ENCODE measurements at places on chromosomes 4 and X.

DNA sequence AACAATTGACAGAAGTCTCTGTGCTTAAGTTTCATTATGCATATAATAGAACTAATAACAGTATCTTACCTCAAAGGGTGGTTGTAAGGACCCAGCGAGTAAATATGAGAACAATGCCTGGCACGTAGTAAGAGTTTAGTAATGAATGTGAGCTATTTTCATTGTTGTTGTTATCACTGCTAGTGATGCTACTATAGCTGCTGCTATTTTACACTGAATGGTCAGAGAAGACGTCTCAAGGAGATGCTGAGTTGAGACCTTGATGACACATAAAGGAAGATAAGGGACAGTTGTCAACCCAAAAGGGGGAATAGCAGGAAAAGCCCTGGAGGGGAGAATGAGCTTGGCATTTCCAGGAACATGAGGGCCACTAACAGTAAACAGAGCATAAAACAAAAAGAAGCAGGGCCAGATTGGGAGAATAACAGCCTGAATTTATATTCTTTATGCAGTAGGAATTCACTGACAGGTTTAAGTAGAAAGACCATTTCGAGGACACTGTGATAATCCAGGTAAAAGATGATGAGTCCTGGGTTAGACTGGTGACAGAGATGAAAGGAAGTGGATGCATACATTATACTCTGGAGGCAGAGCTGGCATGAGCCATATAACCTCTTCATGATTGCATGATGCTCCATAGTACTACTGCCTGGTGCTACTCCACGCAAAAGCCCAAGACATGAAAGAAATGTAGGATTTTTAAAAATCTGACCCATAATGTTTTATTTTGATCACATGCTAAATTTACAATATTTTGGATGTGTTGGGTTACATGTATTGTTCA is 23.1 kb downstream of the ATP8A1 start:
- DNase-seq = no peak

DNA sequence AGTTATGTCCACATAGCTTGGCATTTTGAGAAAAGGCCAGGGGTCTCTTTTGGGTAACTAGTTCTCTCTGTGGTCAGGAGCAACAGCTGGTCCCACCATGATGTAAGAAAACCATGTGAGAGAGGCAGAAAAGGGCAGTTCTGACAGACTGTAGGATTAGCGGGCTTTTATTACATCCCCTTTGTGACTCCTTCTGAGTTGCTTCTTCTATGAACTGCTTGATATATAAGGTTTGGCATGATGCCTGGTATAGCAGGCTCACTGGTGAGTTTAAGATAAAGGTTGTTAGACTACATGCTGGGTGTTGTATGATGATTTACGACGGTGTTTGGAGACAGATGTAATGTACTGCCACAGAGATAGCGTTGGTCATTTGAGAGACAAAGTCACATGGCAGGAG is 2308.1 kb upstream of the AGA start:
- DNase-seq = no peak

DNA sequence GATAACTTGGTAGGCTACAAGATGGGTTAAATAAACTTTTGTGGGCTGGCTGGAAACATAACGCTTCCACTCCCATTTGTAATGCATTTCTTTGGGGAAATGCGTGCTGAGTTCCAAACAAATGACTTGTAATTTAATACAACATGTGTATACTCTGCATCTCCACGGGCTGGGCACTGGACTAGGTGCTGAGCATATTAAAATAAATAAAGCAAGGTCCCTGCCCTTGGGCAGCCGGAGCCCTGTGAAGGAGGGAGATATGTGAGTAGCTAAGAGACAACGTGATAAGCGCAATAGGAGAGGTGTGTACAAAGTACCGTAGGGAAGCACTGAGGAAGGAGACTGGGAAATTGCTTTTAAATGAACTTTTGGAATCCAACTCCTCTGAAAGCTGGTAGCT is 147.2 kb upstream of the RBPJ start:
- no peak for DNase-seq

DNA sequence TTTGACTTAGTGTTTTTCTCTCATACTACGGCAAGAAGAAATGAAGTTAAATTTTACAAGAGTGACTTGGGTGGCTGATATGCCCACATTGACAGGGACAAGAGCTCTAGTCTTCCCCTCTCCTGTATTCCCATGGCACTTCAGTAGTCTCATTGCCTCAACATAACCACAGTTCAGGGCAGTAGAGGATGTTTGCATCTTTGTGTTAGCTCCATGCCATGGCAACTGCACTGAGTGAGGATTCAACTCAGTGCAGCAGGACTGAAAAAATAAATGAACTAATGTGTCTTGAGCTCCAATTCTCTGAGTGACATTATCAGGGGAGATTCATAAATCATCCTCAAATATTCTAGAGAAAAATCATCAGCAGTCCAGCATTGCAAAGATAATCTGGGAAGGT is 78.8 kb downstream of the TET2 start:
- DNase-seq = no peak

DNA sequence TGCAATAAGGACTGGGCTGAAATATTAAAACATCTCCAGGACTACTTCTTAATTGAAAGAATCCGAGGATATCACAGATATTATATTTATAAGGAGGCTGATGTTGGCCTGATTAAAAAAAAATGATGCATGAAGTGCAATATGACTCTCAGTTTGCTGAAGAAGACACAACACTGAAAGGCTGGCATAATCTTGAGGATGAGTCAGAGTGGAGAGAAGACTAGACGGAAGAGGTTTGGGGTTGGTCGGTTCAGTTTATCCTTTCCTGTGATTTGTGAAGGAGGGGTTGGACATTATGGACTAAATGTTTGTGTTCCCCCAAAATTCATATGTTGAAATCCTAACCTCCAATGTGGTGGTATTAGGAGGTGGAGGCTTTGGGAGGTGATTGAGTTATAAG is 170.3 kb downstream of the CORIN start:
- no peak for DNase-seq

- no peak for DNase-seq
Observed at GRCh38 chr4:113232194-113232593, 182.7 kb downstream of the ANK2 start.

DNA sequence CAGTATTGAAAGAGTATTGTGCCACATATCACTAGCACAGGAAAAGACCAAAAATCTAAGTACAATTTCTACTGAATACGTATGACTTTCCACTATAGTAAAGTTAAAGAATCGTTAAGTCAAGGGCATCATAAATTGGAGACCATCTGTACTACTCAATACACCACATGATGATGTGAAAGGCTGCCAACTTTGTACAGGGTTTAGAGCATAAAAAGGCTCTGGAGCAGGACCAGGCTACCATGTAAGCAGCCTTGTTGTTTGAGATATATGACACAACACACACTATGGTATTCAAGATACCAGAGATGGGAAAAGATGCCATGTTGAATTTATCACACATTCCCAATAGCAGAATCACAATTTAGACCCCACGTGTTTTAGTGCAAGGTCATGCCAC is 294.9 kb upstream of the TRPC5 start:
- no peak for DNase-seq

DNA sequence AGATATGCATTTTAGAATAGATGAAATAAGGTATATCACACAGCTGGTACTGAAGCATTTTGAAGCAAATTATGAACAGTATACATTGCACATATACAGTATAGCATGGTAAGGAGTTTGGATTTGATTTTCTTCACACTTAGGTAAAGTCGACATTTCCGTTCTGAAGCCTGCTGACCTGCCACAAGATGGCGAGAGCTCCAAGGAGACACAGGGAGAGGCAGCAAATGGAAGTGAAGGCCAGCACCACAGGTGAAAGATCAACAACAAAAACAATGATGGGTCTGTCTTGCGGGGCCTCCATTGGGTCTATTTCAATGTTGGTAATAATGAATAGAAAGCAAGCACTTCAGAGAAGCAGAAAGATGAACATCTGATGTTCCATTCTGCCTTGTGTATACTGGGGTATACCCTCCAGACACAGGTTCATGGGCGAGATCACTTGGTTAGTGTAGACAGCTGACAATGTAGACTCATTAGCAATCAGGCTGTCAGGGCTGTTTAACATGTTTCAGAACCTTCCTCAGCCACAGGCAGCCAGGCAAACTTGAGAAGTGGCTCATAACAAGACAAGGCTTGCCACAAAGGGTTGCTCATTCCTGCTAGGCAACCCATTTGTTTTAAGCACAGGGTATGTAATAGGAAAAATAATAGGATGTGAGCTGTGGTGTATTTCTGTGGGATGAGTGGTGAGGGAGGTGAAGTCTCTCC is 21.4 kb upstream of the NOX1 start:
- DNase-seq = no peak

DNA sequence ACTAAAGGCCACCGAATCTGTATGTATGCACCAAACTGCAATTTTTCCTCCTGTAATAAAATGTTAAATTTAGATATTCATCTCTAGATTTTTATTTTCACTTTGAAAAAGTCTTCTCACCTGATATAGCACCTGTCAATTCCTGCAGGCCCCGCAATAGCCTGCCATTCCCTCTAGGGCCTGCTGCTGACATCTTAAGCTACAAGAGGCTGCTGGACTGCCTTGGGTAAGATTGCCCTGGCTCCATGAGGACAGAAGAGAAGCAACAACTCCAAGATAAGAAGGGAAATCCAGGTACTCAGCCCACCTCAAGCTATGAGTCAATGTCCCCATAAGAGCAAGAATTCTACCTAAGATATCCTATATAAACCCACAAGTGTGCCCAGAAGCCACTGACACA is 230.2 kb upstream of the AGTR2 start:
- no peak for DNase-seq

GRCh38 chr4:114649908-114650307 is 51.3 kb downstream of the UGT8 start:
- no peak for DNase-seq

GRCh38 chr4:182083671-182084410 is 159.4 kb upstream of the TENM3 start:
- no peak for DNase-seq

GRCh38 chr4:25986807-25987206 is 72.8 kb downstream of the SMIM20 start:
- DNase-seq = no peak

- DNase-seq = no peak
Observed at GRCh38 chr4:172042714-172043114, 229.5 kb downstream of the GALNTL6 start.

GRCh38 chr4:182582245-182582644 is 334.9 kb downstream of the DCTD start:
- DNase-seq = no peak

GRCh38 chrX:148385471-148385870 is 114.9 kb upstream of the AFF2 start:
- no peak for DNase-seq

GRCh38 chr4:109657854-109658418 is 45.3 kb downstream of the CASP6 start:
- no peak for DNase-seq

DNA sequence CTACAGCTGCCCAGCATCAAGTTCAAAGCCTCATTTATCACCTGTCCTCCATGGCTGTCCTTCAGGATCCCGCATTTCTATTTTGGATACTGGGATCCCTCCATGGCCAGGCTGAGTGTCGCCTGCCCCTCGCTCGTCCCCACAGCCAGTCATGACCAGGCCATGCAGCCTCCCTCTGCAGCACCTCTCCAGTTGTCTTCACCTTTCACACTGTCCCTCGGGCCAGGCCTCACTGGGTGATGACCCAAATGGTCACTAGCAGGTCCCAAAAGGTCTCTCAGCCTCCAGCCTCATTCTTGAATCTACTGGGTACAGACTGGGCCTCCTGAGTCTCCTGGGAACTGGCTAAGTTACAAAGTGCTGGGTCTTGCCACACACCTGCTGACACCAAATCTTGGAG is 48.7 kb upstream of the HELT start:
- DNase-seq = no peak

DNA sequence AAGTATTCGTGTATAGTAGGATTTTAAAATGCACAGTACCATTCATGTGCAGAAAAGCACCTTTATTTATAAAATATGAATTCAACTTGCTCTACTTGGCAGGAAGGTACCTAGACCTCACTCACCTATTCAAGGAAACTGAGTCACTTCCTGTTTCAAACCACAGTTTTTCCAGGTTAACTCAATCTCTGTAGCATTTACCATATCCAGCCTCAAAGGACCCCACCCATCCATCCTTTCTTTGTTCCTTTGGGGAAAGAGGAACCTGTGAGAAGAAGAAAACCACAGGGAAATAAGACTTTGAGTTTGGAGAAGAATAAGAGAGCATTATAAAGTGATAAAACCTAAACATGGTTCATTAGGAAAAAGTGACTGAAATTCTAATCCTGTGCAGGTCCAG is 250.7 kb downstream of the CBR4 start:
- DNase-seq = no peak

DNA sequence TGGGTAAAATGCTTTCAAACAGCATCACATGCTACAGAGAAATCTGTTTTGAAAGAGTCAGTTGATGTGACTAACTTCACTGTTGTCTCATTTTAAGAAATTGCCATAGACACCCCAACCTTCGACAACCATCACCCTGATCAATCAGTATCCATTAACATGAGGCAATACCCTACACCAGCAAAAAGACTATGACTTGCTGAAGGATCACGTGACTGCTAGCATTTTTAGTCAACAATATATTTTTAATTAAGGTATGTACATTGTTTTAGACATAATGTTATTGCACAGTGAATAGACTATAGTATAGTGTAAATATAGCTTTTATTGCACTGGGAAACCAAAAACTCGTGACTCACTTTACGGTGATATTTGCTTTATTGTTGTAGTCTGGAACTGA is 200.0 kb upstream of the ARHGAP24 start:
- DNase-seq = no peak

DNA sequence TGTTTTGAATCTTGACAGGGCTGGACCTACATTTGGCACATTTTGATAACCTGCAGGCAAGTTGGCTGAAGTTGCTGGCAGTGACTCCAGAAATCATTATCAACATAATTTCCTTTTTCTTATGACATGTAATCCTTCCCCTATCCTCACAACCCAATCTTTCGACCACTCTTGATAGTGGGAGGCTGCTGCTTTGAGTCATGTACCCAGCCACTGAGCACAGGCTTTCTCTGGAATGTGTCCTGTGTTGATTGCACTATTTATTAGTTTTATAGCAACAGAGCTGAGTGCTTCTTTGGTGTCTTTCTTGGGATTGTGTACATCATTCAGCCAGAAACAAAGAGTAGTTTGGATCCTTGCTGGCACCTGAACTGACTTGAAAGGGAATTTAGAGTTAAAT is 183.1 kb upstream of the LEF1 start:
- no peak for DNase-seq
